ENCODE measurements at places on chromosomes 13 and 19. TPM values are rescaled to one million over a fixed set of nuclear protein-coding genes. Genes with fewer than 3 reads are reported as not detected.

- H3K27ac ChIP-seq = no peak overlapping the region
- no peaks in the 10 kb centered on the region for H3K27me3 ChIP-seq
- no peak overlapping the region for H3K4me3 ChIP-seq
- H3K4me1 ChIP-seq = peaks cover 17% of the 10 kb centered on the region
These were observed 18.1 kb downstream of the DPP9 start for GRCh38 chr19:4705413-4706131.

GRCh38 chr13:68984688-68985319 lies 1122.8 kb upstream of the ATXN8OS start:
- H3K27ac ChIP-seq = no peak overlapping the region
- no peak overlapping the region for H3K4me3 ChIP-seq
- H3K4me1 ChIP-seq = no peaks in the 10 kb centered on the region
- H3K27me3 ChIP-seq = no peaks in the 10 kb centered on the region
- H3K36me3 ChIP-seq = no peaks in the 10 kb centered on the region

GRCh38 chr13:33069365-33069764 lies 53.1 kb downstream of the KL start:
- H3K4me1 ChIP-seq = no peaks in the 10 kb centered on the region
- no peak for DNase-seq
- no peak overlapping the region for H3K27ac ChIP-seq

- DNase-seq = no peak
- no peaks in the 10 kb centered on the region for H3K36me3 ChIP-seq
- no peak overlapping the region for H3K4me3 ChIP-seq
- no peak overlapping the region for H3K27ac ChIP-seq
These were observed 13.0 kb downstream of the ZNF536 start for GRCh38 chr19:30385174-30385573.

- H3K27me3 ChIP-seq = no peaks in the 10 kb centered on the region
- no peak overlapping the region for H3K27ac ChIP-seq
- DNase-seq = no peak
- no peaks in the 10 kb centered on the region for H3K36me3 ChIP-seq
These were observed 9.1 kb upstream of the LYPD3 start for GRCh38 chr19:43474487-43474886.

GRCh38 chr19:18612051-18612771 lies 459 bp upstream of the TMEM59L start:
- peaks cover 30% of the 10 kb centered on the region for H3K4me1 ChIP-seq
- no peaks in the 10 kb centered on the region for H3K36me3 ChIP-seq
- no peak for DNase-seq
- no peak overlapping the region for H3K27ac ChIP-seq
- peaks cover 73% of the 10 kb centered on the region for H3K27me3 ChIP-seq

Gene SHISA7
- total RNA-seq = not detected

DNA sequence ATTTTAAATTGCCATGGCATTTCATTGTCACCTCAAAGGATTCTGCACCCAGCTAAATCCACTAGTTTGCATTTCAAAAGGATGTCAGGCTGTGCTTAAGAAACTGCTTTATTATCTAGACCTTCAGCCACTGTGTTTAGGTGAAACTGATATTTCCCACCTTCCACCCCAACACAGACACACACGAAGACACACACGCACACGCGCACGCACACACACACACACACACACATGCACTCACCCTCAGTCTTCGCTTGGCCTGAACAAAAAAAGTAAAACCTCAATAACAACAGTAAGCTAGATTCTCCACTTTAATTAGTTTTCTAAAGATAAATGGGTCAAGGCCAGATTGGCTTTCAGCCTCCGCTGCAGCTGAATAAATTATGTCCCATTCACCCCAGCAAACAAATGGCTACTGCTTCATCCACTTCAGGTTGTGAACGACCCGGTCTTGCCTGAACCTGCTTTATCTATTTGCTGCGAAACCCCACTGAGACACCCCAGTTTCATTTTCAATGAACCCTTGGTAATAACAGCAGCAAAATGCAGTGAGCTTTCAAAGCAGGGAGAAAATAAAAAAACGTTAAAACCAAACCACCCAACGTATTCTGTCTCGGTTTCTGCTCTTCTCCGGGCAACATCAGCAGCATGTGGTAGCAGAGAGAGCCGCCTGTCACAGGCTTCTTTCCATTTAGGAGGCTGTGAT lies 166.8 kb downstream of the DCT start:
- DNase-seq = peak; percentile 22
- peaks cover 26% of the 10 kb centered on the region for H3K4me1 ChIP-seq
- H3K36me3 ChIP-seq = no peaks in the 10 kb centered on the region
- H3K27me3 ChIP-seq = no peaks in the 10 kb centered on the region
- H3K4me3 ChIP-seq = no peak overlapping the region
- H3K27ac ChIP-seq = no peak overlapping the region

Gene SUGT1
- 41.9 TPM for total RNA-seq

DNA sequence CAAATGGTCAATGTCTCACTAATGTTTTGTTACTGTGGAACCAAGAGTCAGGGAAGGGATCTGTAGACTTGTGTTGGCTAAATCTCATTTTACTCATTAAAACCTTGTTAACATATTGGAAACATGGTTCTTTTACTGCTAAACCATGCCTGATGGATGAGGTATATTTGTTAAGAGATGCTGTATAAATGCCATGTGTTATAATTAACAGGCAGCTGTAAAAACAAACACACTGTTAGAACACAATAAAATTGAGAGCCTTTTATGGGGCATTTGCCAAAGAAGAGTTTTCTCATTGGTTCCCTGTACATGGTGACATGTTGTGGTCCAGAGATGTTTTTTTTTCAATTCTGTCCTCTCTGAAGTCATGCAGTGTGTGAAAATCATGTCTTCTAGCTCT lies 121.9 kb downstream of the ESD start:
- DNase-seq = no peak
- no peak overlapping the region for H3K27ac ChIP-seq
- peaks cover 22% of the 10 kb centered on the region for H3K4me1 ChIP-seq
- H3K36me3 ChIP-seq = no peaks in the 10 kb centered on the region
- H3K27me3 ChIP-seq = no peaks in the 10 kb centered on the region

Gene NANOS3
- not detected for total RNA-seq

Gene COG3
- 32.6 TPM for total RNA-seq

Gene PCDH17
- 5.9 TPM for total RNA-seq

DNA sequence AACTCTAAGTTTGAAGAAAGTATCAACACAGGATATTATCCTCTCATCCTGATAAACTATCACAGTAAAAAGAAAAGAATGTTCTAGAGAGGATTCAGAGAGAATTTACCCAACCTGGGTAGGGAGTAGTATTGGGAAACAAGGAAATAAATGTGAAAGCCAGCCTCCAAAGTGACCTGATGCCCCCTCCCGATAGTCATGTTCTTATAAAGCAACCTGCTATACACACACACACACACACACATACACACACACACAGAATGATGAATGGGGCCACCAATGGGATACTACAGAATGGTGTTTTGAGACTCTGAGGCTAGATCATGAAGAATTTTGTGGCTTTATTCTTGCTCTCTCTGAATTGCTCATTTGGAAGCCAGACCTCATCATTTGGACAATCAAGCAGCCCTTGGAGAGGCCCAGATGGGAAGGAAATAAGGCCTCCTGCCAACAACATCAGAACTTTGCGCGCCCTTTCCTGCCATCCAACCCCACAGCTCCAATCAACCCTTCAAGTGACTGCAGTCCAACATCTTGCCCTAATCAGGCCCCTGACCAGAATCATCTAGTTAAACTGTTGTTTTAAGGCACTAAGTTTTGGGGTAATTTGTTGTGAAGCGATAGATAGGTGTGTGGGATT lies 807.9 kb upstream of the ARGLU1 start:
- no peaks in the 10 kb centered on the region for H3K36me3 ChIP-seq
- no peaks in the 10 kb centered on the region for H3K27me3 ChIP-seq
- H3K4me1 ChIP-seq = no peaks in the 10 kb centered on the region
- H3K4me3 ChIP-seq = no peak overlapping the region
- no peak for DNase-seq
- H3K27ac ChIP-seq = no peak overlapping the region

DNA sequence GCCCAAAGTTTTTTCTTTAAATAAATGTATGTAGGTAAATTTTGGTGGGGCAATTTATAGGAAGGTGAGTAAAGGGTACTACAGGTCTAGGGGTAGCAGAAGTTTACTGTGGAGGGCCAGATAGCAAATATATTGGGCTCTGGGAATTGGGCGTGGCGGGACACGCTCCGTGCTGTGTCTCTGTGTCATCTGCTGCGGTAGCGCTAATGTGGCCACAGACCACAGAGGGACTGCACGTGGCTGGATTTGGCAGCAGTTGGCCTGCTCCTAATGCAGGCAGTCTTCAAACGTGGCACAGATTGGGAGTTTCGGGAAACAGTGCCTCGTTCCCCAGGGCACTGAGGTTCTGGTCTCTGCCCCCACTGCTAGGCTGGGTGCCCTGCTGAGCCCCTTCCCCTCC lies 16.6 kb upstream of the MYDGF start:
- no peaks in the 10 kb centered on the region for H3K4me1 ChIP-seq
- H3K4me3 ChIP-seq = no peak overlapping the region
- H3K27me3 ChIP-seq = no peaks in the 10 kb centered on the region
- H3K27ac ChIP-seq = no peak overlapping the region
- DNase-seq = no peak

Gene ZNF491
- total RNA-seq = 3.7 TPM

Gene MIR17HG
- total RNA-seq = 0.41 TPM

Gene SPINT2
- 95.6 TPM for total RNA-seq

Gene TPTE2
- total RNA-seq = not detected

Gene VAV1
- total RNA-seq = 10.7 TPM

Gene LAIR1
- 36.7 TPM for total RNA-seq

- peak; percentile 31 for DNase-seq
- no peak overlapping the region for H3K27ac ChIP-seq
- H3K4me3 ChIP-seq = no peak overlapping the region
- H3K36me3 ChIP-seq = peaks cover 6% of the 10 kb centered on the region
- peaks cover under 1% of the 10 kb centered on the region for H3K4me1 ChIP-seq
These were observed 5.7 kb downstream of the HOOK2 start for GRCh38 chr19:12769689-12770088.

DNA sequence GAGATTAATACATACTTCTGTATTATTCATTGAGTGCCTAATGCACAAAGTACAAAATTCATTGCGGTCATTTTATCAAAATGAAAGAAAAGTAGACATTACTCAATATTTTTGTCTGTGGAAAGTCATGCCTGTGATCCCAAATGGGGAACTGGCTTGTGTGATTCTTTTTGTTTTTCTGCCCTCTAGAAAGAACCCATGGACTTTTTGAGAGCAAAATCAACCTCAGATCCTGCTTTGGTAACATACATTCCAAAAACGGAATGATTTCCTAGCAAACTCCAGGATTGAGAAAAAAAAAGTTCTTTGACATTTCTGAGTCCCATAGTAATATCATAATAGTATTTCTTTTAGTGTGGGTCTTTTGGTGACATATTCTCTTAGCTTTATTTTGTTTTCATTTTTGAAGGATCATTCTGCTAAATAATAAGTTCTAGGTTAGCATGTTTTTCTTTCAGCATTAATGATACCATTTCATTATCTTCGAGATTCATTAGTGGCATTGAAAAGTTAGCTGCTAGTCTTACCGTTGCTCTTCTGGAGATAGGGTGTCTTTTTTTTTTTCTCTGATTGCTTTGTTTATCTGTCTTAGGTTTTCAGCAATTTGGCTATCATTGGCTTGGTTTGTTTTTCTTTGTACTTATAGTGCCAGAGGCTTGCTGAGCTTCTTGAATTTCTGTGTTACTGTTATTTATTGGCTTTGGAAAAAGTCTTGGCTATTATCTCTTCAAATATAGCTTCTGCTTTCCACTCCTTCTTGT lies 102.4 kb upstream of the CSNK1A1L start:
- no peak for DNase-seq
- H3K4me3 ChIP-seq = no peak overlapping the region
- H3K36me3 ChIP-seq = no peaks in the 10 kb centered on the region
- no peaks in the 10 kb centered on the region for H3K4me1 ChIP-seq

Gene LRRC63
- total RNA-seq = 0.26 TPM

GRCh38 chr13:65597839-65598818 lies 1632.0 kb downstream of the PCDH9 start:
- H3K36me3 ChIP-seq = no peaks in the 10 kb centered on the region
- H3K4me1 ChIP-seq = peaks cover 9% of the 10 kb centered on the region
- H3K27ac ChIP-seq = no peak overlapping the region

DNA sequence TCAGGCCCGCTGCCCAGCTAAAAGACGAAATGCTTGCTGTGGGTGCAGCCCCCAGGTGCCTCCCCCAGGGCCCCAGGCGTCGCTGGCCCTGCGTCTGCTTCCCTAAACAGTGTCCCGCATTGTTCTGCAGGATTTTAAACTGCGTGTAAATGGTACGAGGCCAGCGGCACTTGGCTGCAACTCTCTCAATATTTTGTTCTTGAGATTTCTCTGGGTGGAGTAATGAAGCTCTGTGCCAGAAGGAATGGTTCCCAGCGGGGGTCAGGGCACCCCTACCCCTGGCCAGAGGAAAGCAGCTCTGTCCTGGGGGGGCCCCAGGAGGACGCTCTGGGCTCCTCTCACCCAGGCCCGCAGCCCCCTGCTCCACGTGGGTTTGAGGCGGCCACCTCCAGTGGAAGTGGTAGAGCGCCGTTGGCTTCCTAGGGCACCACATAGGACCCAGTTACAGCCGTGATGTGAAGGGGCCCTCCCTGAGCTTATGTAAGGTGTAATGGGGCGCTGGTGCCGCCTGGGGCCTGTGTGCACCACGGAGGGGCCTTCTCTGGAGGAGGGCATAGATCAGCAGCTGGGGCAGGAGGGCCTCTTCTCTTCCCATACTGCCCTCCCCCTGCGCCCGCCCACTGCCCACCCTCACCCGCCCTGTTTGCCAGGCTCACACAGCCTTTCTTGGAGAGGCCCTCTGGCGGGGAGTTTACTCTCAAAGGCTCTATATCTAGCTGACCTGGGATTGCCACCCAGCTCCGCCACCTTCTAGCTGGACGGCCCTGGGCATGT lies 19.8 kb downstream of the PAK4 start:
- H3K4me1 ChIP-seq = peaks cover 22% of the 10 kb centered on the region
- no peaks in the 10 kb centered on the region for H3K27me3 ChIP-seq
- no peaks in the 10 kb centered on the region for H3K36me3 ChIP-seq
- H3K4me3 ChIP-seq = no peak overlapping the region
- no peak overlapping the region for H3K27ac ChIP-seq
- no peak for DNase-seq

Gene KLK14
- not detected for total RNA-seq

Gene OR7D2
- not detected for total RNA-seq

- no peaks in the 10 kb centered on the region for H3K27me3 ChIP-seq
- H3K4me1 ChIP-seq = peaks cover 5% of the 10 kb centered on the region
- no peak overlapping the region for H3K4me3 ChIP-seq
- H3K27ac ChIP-seq = no peak overlapping the region
- H3K36me3 ChIP-seq = no peaks in the 10 kb centered on the region
These were observed 87.2 kb upstream of the TNFSF11 start for GRCh38 chr13:42486711-42487198.

GRCh38 chr19:49423071-49423984 lies at the start of gene PTH2:
PTH2 (minus strand) TSS chr19:49423441; CDS start chr19:49423339, 102 bp downstream.
- no peaks in the 10 kb centered on the region for H3K4me1 ChIP-seq
- H3K27me3 ChIP-seq = peaks cover 82% of the 10 kb centered on the region
- no peak for DNase-seq
- H3K27ac ChIP-seq = no peak within 1 kb of the TSS
- H3K36me3 ChIP-seq = no peaks in the 10 kb centered on the region

- no peak overlapping the region for H3K4me3 ChIP-seq
- H3K36me3 ChIP-seq = peaks cover 7% of the 10 kb centered on the region
- no peaks in the 10 kb centered on the region for H3K27me3 ChIP-seq
- H3K27ac ChIP-seq = no peak overlapping the region
- no peak for DNase-seq
These were observed 33.4 kb downstream of the COG6 start for GRCh38 chr13:39688699-39689405.
